ENCODE measurements at places on chromosomes 16 and 17.

DNA sequence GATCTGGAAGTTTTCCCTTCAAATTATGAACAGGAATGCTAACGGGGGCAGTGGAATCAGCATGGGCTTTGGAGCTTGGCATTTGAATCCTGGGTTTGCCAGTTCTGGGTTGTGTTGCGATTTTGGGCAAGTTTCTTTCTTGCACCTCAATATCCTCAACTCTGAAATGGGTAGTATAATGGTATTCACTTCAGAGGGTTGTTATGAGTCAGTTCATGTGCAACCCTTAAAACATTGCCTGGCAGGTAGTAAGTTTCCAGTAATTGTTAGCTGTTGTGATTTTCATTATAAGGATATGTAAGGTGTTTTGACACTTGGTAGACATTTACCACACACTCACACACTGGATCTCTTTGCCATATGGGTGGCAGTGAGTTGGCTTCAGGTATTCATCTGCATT is 33.4 kb downstream of the SNX29 start:
- DNase-seq, result no peak

DNA sequence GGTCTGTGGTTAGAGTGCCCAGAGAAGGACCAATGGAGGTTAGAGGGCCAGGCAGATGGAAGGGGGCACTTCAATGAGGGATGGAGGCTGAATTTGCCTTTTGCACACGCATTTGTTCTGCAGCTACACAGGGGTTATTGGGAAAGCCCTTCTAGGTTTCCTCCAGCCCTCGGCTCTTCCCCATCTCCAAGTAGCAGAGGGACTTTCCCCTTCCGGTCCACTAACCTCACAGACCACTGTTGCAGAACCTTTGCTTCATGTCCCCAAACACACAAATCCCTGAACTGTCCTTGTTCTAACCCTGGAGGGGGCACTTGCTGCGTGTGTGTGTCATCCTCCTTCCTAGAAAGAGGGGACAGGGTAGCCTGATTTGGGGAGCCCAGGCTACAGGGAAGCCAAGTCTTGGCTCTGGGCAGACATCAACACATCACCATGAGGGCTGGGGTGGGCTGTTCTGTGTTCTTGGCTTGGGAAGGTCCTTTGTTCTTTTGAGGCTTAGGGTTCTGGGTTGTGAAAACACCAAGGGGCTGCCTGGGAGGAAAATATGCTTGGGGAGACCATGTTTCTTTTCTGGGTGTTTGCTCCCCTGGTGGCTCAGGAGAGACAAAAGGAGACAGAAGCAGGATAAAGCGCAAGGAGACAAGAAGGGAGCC is 7.3 kb upstream of the NR1D1 start:
- peak; percentile 84 for DNase-seq

DNA sequence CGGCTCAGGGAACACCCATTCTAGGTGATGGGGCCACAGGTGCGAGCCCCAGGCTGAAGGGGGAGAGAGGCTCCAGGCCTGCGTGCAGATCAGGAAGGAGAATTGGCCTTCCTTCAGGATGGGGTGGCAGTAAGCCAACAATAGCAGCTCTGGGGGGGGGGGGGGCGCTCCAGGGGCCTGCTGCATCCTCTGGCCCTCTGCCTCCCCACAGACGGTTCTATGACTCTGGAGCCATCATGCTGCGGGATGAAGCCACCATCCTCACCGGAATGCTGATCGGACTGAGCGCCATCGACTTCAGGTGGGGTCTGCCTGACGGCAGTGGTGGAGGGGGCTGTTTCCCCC is 6.1 kb downstream of the RUNDC3A start:
- DNase-seq, result no peak

DNA sequence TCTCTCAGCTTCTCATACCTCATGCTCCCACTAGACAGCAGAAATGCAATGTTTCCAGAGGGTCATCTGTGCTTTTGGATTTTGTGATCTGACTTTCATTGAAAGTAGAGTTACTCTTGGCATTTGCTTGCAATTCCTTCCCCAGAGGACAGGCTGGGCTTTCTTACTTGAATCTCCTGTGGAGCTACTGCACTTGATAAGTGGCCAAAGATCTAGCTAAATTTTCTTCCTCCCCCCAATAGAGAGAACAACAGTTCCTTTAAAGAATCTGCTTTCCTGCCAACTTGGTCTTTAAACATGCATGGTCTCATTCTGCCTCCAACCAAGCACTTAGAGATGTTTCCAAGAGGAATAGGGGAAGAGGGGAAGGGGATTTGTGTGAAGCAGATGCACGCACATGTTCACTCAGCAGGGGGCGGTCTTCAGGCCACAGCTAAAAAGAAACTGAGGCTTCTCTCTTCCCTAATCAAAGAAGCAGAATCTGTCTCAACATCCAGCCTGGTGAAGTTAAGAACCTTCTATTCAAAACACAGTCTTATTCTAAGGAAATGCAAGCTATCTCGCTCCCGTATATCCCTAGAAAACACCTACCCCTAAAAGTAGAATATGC is 229.6 kb downstream of the ZFHX3 start:
- no peak for DNase-seq

- DNase-seq, result no peak
Observed at GRCh38 chr17:10738521-10739258, 8.9 kb upstream of the TMEM220 start.

DNA sequence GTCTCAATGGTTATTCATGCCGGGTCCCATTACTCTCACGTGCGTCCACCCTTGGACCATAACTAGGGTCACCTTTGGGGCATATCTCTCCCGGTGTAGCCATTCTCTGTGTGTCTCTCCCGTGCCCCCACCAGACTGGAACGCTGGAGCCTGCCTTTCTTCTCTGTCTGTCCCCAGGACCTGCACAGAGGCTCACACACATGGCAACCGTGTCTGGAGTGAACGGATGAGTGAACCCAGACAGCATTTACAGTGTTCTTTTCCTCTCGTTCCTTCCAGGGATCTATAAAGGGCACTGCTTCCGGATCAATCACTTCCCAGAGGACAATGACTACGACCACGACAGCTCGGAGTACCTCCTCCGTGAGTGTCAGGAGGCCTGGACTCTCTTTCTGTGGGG is 26.4 kb upstream of the CACNG1 start:
- DNase-seq, result no peak

GRCh38 chr17:78667741-78668640 is 90.8 kb upstream of the DNAH17 start:
- DNase-seq, result no peak

- DNase-seq, result no peak
Observed at GRCh38 chr17:7843257-7843535, 9.2 kb downstream of the KDM6B start.

- no peak for DNase-seq
Observed at GRCh38 chr17:63116228-63116627, 150.2 kb downstream of the TANC2 start.

DNA sequence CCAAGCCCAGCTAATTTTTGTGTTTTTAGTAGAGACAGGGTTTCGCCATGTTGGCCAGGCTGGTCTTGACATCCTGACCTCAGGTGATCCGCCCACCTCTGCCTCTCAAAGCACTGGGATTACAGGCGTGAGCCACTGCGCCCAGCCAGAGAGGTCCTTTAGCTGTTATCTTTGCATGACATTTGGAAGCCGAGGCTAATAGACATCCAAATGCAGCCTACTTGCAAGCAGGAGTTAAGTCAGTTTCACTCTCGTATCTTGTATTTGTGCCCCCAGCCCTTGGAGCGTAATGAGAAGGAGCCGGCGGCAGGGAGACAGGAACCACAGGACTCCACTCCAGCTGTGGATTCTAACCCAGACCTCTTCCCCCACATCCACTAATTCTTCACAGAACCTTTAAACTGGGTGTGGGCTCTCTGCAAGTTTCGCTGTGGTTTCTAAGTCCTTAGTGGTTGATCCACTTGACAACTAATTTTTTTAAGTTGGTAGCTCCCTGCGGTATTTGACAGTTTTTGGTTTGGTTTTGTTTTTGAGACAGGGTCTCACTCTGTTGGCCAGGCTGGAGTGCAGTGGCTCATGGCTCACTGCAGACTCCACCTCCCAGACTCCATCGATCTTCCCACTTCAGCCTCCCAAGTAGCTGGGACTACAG is 3.1 kb upstream of the CYTH1 start:
- no peak for DNase-seq

DNA sequence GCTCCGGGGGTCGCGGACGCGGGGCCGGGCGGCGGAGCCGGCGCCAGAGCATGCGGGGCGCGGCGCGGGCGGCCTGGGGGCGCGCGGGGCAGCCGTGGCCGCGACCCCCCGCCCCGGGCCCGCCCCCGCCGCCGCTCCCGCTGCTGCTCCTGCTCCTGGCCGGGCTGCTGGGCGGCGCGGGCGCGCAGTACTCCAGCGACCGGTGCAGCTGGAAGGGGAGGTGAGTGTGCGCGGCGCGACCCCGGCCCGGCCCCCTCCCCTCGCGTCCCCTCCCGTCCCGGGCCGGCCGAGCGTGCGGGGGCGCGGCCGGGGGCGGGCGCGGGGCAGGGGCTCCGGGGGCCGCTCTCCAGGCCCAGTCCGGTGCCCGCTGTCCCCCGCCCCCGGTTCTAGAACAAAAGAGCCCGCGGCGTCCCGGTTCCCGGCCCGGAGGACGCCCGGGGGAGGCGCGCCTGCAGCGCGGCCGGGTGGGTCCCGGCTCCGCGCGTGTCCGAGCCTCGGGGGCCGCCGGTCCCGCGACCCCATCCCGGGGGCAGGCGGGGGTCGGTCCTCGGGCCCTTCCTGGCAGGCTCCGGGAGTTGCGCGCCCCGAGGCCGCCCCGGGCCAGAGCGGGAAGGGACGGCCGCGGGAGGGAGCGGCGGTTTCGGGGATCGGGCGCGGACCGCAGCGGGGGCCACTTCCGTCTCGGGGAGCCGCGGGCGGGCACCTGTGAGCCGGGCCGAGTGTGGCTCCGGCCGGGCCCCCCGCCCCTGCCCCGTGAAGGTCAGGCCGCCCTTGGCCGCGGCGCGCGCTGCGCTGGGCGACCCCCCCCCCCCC is 563 bp downstream of the METRNL start:
- DNase-seq, result no peak

GRCh38 chr17:78933025-78933958 is 8.1 kb upstream of the TIMP2 start:
- DNase-seq, result peak; percentile 80
